Renal cortical epithelial cell (primary cell): ENCODE measurements at places on chromosomes 4 and X. TPM values are rescaled to one million over a fixed set of nuclear protein-coding genes. Genes with fewer than 3 reads are reported as not detected.

Gene FAT1
- total RNA-seq = 251 and 594 TPM in 2 replicates

GRCh38 chr4:73663576-73663975 is 43.3 kb upstream of the RASSF6 start:
- DNase-seq = peak; percentile 50

GRCh38 chrX:104564921-104565703 is 887 bp upstream of the IL1RAPL2 start:
- no peak for DNase-seq

GRCh38 chr4:120005076-120005475 is 61.6 kb downstream of the MAD2L1 start:
- no peak for DNase-seq

Gene SULT1E1
- total RNA-seq = 0.30 TPM in 1 of 2 replicates, not detected in the other

DNA sequence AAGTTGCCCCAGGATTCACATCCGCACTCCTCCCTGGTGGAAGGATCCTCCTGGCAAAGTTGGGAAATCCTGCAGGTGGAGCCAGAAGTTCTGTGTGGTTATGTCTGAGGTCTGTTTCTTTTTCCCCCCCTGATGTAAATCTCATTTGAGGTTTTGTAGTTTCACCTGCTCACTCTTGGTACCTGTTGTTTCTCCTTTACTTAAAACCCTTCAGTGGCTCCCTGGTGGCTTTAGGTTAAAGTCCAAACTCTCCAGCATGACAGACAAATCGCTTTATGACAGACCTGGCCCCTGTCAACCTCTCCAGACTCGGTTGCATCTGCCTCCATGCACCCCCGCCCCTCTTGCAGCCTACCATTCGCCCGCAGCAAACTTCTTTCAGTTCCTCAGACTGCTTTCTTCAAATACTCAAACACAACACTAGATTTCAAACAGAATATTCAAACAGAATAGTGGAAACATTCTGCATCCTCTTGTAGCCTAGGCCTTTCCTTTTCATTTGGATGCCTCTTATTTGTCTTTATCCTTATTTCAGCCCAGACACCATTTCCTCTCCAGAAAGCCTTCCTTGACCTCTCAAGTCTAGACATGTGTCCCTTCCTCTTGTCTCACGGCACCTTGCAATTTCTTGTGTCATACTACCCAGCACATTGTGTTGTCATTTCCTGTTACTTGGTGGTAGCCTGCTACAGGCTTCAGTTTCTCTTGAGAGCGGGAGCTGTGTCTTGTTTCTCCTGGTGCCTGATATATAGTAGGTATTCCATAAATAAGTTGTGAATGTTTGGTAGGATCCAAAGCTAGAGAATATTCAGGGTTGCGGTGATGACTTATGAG is 24.8 kb downstream of the IL13RA1 start:
- DNase-seq = no peak

- no peak for DNase-seq
These were observed 985 bp upstream of the CXCL11 start for GRCh38 chr4:76036855-76037254.

- no peak for DNase-seq
These were observed 69.0 kb downstream of the HPRT1 start for GRCh38 chrX:134528960-134529359.

Gene PAK3
- 7.5 and 9.2 TPM in 2 replicates for total RNA-seq

Gene CXXC4
- 0.05 TPM in 1 of 2 replicates, not detected in the other for total RNA-seq
